NCI-H524 treated with DMSO at 0.1 percent for 48 hours (cell line): ENCODE measurements at places on chromosomes 13 and 19.
A peak's percentile ranks its signal among the peaks of the same experiment; 100 is the strongest.

DNA sequence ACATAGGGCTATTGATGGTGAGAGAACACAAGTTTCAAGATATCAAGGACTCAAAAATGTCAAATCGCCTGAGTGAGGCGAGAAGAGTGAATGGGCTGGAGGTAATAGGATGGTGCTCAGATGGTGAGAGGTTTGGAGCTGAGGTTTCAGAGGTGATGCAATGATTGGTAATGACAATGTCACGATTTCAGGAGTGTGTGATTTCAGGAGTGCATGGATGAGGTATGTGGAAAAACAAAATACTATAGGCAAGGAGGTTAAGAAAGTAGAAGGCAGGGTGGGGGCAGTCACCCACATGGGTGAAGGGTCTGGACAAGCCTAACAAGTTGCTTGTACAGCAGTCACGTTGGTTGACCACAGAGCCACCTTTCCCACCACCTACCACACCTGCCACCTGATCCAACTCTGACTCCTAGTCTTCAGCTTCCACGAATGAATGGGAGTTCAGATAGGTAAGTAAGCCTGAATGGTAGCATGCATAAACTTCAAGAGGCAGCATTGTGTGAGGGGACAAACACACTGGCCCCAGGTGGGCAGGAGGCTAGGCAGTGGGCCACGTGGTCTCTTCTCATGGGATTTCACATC is 71.5 kb downstream of the RUBCNL start:
- DNase-seq = no peak

DNA sequence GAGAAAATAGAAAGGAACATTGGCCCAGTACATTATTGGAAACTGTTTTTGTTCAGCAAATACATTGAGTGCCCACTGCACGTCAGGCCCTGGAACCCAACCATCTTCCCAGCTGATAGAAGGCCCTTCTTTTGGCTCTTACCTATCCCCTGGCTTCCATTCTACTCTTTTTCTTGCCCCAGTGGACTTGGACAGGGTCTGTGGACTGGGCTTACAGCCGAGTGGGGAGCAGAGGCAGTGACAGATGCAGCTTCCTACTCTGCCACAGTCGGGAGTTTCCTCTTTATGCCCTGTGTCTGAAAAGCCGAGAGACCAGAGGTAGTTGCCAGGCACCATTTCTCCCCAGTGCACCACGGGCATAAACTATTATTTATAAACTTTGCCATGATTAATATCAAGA is 70.4 kb downstream of the ARHGAP35 start:
- no peak for DNase-seq

DNA sequence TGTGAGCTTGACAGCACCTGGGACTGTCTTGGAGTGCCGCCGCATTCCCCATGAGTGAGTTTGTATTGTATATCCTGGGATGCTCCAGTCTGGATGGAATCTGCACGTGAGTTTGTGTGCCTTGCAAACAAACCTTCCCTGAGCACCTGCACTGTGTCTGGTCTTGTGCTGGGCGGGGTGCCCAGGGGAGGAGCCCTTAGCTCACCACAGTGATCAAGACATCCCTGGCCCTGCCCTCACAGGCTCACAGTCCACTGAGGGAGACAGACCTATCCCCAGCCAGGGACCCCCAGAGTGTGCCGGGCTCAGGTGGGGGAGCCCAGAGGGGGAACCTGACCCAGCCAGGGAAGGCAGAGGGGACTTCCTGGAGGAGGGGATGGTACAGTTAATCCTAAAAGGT is 1.7 kb upstream of the BCAM start:
- no peak for DNase-seq

DNA sequence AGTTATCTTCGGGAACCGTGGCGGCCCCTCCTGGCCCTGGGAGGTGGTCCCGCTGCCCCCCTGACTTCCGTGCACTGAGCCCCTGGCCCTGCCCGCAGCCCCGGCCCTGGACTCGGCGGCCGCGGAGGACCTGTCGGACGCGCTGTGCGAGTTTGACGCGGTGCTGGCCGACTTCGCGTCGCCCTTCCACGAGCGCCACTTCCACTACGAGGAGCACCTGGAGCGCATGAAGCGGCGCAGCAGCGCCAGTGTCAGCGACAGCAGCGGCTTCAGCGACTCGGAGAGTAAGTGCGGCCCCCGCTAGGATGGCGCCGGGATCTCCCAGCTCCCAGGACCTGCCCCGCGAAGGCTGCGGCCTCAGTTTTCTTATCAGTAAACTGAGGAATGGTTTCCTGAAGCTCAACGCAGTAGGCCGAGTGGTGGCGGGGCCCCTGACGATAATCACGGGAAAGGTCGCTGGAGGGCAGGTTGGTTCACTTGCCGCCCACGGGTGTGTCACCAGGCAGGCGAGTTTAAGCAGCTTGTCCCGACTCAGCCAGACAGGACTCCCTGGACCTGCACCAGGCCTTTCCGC is 924 bp downstream of the RGCC start:
- DNase-seq = no peak

- DNase-seq = no peak
These were observed 973.7 kb downstream of the UQCRFS1 start for GRCh38 chr19:28239270-28239669.

DNA sequence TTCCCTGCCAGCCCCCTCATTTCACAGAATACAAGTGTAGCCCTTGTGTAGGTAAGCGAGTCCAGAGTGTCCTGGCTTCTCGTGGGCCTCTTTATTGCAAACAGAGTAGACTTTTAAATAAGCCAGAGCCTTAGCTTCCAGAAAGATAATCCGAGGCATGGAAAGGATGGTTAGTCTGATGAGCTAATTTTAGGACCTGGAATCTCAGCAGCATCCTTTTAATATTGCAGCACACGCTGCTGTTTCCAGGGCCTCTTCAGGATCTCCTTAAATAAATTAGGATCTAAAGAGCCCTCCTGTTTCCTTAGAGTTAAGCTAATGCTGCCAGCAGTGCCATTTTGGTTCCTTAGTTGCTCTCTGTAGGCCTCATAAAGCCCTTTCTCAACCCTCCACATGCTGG is 99.2 kb downstream of the RFC3 start:
- no peak for DNase-seq

GRCh38 chr13:101258071-101258470 is 158.2 kb downstream of the NALCN start:
- DNase-seq = no peak

- no peak for DNase-seq
These were observed 133.9 kb upstream of the WASF3 start for GRCh38 chr13:26423629-26424028.

GRCh38 chr13:31965361-31966066 is 66.1 kb upstream of the FRY start:
- no peak for DNase-seq

GRCh38 chr13:51643105-51643881 is 59.0 kb downstream of the WDFY2 start:
- DNase-seq = no peak

DNA sequence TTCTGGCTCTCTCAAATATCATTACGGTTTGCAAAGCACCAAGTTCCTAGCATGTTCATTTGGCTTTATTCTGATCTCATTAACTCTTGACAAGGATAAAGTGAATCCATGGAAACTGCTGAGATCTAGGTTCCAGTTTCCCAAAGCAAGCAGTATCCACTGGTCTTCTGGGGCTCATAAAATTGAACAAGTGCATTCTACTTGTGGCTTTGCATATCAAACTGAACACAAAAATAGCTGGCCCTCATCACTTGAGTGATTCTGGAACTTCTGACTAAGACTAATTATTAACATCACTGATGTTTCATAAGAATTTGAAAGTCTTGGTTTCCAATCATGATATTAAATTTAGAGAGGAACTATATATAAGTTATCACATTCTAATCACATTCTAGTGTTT is 6.3 kb upstream of the KCTD12 start:
- no peak for DNase-seq

GRCh38 chr13:45178349-45179162 is 22.3 kb downstream of the KCTD4 start:
- DNase-seq = no peak

DNA sequence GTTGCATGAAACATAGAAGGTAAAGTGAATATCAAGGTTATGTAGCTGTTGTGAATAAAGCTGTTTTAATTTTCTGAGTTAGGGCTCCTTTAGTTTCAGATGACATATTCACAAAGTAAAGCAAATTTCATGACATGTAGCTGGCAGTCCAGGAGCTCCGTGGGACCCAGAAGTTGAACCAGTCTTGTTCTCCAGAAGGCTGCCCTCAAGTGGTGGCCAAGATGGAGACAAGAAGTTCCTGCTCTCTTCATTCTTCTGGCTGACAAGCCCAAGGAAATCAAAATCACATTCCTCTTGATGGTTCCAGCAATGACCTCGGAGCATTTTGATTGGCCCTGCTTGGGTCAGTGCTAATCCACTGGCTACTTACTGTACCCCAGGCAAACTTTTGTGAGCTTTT is 128.7 kb downstream of the LIG4 start:
- no peak for DNase-seq

DNA sequence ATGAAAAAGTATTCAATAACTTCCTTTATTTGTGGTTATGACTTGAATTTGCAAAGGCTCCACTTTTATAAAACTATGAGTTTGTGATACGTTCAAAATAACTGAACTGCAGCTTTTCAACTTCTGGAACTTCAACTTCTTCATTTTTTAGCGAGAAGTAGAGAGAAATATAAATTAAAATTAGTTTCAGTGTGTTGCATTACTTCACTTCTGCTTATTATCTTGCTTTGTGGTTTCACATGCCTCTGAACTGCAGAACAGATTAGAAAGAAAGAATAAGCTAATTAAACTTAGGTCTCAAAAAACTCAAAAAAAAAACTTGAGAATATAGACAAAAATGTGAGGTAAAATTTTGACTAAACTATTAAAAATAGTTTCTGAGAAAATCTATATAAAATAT is 1073.4 kb downstream of the PCDH17 start:
- DNase-seq = no peak

- no peak for DNase-seq
These were observed 1.8 kb upstream of the SIGLEC12 start for GRCh38 chr19:51503286-51503817.

GRCh38 chr13:112785483-112785856 is 95.6 kb downstream of the ATP11A start:
- DNase-seq = no peak

- no peak for DNase-seq
These were observed 442 bp downstream of the REXO1 start for GRCh38 chr19:1847684-1848398.

DNA sequence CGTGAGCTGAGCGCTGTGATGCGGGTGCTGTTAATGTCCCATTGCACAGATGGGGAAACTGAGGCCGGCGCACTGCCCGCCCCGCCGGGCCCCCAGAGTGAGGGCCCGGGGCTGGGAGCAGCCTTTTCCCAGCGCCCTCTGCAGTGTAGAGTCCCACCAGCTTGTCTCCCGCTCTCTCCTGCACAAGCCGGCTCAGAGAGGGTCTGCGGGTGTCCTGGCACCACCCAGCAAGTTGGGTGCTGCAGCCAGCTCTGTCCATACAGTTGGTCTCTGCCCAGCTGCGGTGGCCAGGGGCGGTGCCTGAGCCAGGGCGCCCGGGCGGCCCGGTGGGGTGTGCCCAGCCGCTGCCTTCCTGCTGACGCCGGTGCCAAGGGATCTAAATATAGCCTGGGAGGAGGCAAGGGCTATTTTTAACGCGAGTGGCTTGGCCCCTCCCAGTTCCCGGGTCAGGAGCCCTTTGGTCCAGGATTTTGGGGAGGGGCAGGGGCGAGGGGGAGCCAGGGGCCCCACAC is 19.3 kb downstream of the GADD45B start:
- no peak for DNase-seq

DNA sequence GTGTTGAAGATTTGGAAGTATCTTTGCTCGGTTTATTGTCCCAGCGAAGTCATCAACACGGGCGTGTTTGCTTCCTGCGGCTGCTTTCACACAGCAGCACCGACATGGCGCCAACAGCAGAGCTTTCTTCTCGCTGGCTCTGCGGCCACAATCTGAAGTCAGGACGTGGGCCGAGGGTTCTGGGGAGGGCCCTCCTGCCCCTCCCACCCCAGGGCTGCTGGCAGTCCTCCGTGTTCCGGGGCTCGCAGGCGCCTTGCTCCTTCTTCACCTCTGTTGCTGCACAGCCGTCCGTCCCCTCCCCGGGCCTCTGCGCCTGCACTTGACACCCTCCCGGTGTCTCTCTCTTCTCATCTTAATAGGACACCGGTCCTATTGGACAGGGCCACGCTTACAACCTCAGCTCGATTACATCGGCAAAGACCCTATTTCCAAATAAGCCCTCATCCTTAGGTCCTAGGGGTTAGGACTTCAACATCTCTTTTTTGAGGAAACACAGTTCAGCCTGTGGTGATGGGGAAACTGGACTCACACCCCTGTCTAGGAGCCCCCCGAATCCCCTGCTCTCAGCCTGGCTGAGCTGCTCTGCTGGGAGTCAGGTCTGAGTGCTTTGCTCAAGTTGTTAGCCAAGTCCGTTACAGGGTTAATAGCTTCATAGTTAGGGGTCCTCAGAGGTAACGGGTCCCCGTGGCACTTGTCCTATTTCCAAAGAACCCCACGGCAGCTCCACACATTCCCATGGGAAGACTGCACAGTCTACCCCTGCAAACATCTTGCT is 2.7 kb upstream of the TEX29 start:
- DNase-seq = no peak

- peak; percentile 98 for DNase-seq
These were observed 114.3 kb downstream of the TEX26 start for GRCh38 chr13:31046711-31047279.

DNA sequence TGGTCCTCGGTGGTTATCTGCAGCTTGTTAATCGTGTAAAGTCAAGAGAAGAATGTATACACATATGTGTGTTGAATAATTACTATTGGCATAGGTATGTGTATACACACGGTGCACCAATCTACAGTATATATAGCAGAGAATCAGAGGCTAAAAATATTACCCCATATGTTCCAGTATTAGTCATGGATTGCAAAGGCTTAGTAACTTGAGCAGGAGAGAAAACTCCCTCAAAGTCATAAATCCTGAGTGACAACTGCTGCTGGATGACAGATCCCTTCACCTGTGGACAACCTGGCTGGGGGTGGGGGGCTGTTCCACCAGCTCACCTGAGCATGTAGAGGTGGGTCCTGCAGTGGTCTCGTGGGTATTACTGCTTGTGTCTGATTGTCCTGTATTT is 185.0 kb downstream of the ZNF536 start:
- no peak for DNase-seq

- DNase-seq = no peak
These were observed 4.0 kb upstream of the HOOK2 start for GRCh38 chr19:12779162-12779993.

DNA sequence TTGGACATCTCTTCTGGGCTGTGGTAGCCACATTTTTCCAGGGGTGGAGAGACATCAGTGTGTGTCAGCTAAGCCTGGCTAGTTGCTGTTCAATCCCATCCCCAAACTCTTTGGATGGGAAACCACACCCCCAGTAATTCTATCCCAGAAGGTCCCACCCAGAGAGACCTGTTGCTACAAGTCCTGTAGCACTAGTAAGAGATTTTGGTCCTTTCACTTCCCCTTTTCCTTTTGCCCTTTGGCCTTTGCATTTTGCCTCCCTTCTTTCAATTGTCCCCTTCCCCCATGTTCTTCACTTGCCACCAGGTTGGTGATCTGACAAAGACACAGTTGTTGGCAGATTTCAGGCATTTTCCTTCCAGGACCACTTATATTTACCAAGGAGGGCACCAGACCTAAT is 3.8 kb downstream of the CBY2 start:
- no peak for DNase-seq

- DNase-seq = peak; percentile 92
These were observed 493 bp upstream of the PDE4A start for GRCh38 chr19:10419646-10420443.

GRCh38 chr13:114001331-114002008 is 27.6 kb upstream of the C13orf46 start:
- DNase-seq = no peak

GRCh38 chr19:17049711-17050280 is 23.2 kb upstream of the CPAMD8 start:
- no peak for DNase-seq

- DNase-seq = no peak
These were observed at the start of gene PLEKHA4 for GRCh38 chr19:48868114-48868886. PLEKHA4 (minus strand) TSS chr19:48868617; CDS start chr19:48867620, 997 bp downstream.

GRCh38 chr19:55112777-55113569 is 4.5 kb downstream of the PPP1R12C start:
- no peak for DNase-seq
